AG08395 (cell line): ENCODE measurements at places on chromosomes 12 and 14.
A peak's percentile ranks its signal among the peaks of the same experiment; 100 is the strongest.

DNA sequence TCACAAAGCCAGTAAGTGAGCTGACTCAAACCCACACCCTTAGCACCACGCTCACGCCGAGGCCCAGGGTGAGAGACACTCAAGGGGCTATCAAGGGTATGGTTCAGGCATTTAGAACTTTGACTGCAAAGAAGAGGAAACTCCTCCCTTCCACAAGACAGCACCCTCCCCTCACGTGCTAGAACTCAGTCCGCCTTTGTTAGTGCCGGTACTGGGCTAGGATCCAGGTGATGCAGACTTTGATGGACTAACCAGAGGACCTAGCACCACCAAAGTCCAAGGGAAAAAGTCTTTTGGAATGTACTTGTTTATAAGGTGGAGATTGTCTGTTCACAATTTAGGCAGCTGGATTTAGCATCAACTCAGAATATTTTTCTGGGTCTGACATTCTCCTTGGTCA lies 33.7 kb downstream of the VWF start:
- no peak for DNase-seq

- DNase-seq = peak; percentile 62
Measured at GRCh38 chr12:98998697-98999299, 353.7 kb downstream of the APAF1 start.

DNA sequence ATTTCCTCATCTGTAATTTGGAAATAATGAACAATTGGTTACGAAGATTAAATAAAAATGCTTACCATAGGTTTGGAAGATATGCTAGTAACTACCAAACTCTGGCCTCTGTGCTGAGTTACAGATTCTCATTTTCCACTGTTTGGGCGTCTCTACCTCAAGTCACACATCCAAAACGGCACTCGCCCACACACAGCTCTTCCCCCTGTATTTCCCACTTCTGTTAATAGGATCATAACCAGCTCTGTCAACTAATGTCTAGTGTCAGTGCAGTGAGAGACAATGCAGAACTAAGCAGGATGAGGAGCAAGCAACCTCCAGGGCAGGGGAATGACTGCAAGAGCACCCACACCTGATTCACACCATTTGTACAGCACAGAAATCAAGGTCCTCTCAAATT lies 10.9 kb upstream of the SYCP3 start:
- no peak for DNase-seq

- no peak for DNase-seq
Measured at GRCh38 chr12:50296554-50296953, 13.2 kb upstream of the LIMA1 start.

DNA sequence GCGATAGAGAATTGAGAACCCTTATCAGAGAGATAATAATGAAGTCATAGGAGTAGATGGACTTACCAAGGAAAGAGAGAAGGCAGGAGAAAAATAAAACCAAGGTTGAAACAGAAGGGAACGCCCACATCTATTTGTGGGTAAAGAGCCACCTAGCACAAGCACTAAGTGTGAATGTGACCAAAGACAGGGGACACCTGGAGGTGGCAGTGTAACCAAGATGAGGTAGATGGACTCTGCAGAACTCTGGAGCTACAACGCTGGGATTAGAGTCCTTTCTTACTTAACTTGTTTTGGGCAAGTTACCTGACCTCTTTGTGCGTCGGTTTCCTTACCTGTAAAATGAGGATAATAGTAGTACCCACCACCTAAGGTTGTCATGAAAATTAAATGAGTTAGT lies 101.9 kb downstream of the SLC5A8 start:
- DNase-seq = no peak

GRCh38 chr12:65823513-65824375 lies 539 bp upstream of the HMGA2 start:
- peak; percentile 62 for DNase-seq

DNA sequence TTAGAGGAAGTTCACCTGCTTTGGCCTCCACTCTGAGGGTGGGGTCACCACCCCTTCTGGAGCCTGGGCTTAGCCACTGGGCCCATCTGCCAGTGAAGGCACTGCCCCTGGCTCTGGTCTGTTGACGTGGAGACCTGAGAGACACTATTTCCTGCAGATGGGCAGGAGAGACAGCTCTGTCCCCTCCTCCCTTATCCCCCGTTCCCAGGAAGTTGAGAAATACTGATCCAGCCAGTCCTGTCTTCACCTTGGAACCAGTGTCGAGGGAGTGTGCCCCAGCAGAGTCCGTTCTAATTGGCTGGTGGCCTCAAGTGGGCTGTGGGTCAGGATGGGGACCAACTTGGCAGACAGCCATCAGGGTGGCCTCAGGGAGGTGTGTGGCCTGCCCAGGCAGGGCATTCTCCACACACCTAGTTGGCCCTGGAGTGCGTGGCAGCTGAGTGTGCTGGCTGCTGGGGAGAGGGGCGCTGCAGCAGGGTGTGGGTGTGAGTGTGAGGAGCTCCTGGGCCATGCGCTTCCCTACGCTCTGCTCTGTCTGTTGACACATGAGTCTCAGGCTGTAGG lies 25.4 kb downstream of the CLSTN3 start:
- DNase-seq = no peak

DNA sequence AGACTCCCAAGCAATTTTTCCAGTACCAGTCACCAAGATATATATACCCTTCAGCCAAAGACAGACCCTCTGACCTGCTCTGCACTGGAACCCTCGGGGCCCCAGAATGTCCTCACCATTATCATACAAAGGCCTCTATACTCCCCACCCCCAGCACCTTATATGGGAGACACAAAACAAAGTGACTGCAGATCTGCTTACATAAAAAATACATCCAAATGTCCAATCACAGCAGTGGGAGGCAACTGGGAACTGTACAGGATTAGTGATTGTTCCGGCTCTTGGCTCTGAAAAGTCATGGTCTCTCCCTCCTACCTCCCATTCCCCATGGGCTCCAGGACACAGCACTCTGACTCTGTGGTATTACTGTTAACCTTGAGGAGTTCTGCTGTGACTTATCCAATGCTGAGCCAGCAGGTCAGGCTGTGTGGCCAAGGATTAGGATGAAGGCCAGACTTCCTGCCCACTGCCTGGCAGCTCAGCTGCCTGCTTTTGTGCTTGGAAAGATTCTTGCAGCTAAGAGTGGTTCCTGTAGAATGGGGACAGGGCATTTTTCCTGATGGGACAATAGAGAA lies 13.7 kb downstream of the OXA1L start:
- DNase-seq = no peak

- no peak for DNase-seq
Measured at GRCh38 chr12:73421832-73422231, 1115.8 kb upstream of the ATXN7L3B start.

DNA sequence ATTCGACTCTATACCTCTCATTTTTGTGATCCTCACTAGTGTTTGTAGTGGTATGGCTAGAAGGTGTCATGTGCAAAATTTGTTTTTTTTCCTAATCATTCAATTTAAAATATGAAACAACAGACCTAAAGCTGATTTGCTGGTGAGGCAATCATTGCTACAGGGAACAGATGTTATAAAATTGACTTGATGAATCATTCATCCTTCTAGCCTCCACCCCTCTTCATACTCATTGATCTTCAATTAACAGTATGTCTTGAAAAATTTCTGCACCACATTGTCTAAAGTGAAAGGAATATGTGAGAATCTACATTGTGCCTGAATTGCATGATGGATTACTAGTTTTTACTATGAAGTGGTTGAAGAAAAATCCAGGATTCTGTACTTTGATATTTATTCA lies 349.0 kb upstream of the NAV3 start:
- no peak for DNase-seq

- peak; percentile 78 for DNase-seq
Measured at GRCh38 chr14:54818201-54819133, 84.2 kb downstream of the GCH1 start.

GRCh38 chr12:127494961-127495915 lies 771.7 kb upstream of the TMEM132C start:
- no peak for DNase-seq

- no peak for DNase-seq
Measured at GRCh38 chr12:94140556-94140955, 7.8 kb upstream of the PLXNC1 start.

- no peak for DNase-seq
Measured at GRCh38 chr12:109710205-109710746, 3.3 kb upstream of the FAM222A start.
